ENCODE measurements at places on chromosomes 16 and 17.

GRCh38 chr16:23855010-23855409 is 19.2 kb downstream of the PRKCB start:
- DNase-seq: no peak

DNA sequence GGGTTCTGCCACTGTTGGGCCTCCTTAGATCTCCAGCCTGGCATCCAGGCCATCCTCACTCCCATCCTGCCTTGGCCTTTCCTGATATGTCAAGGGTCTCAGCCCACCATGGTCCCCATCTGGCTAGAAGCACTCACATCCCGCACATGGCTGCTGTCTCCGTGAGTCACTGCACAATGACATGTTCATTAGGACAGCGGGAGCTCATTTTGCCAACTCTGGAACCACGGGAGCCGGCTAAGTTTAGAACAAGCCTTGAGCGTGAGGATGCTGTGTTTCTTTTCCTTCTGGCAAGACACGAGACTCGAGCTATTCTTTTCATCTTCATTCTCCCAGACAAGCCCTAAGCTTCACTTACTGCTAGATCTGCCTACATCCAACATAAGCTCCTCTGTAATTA is 65.7 kb upstream of the KSR1 start:
- DNase-seq: no peak

DNA sequence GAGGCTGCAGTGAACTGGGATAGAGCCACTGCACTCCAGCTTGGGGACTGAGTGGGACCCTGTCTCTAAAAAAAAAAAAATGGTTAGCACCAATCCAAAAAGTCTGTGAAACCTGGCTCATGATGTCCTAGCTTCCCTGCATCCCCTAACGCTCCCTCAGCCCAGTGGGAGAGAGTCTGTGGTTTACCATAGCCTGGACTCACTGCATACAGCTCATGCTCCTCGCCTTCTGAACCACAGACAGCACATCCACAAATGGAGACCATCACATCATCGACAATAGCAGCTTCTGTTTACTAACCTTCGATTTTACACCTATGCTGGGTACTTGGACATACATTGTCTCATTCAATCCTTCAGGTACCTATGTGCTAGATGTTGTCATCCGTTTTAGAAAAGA is 43.6 kb downstream of the NLRC5 start:
- DNase-seq: no peak

- DNase-seq: no peak
Measured at GRCh38 chr16:54493061-54493460, 206.5 kb upstream of the IRX3 start.

GRCh38 chr16:86869288-86870022 is 291.1 kb downstream of the FOXL1 start:
- DNase-seq: no peak

DNA sequence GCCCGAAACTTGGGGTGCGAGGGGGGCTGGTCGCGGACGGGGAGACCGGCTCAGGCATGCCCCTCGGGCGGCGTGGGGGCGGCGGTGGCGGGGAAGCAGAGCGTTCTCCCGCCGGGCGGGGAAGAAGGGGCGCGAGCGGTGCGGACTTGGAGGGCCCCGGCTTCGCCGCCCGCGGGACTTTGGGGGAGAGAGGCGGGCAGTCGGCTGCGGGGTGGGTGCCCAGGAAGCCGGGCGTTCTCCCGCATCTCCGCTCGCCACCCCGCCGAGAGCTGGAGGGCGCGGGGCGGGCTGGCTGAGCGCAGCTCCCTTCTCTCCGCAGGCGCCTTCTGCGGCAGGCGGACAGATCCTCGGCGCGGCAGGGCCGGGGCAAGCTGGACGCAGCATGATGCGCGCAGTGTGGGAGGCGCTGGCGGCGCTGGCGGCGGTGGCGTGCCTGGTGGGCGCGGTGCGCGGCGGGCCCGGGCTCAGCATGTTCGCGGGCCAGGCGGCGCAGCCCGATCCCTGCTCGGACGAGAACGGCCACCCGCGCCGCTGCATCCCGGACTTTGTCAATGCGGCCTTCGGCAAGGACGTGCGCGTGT is 772 bp downstream of the NTN1 start:
- DNase-seq: no peak

DNA sequence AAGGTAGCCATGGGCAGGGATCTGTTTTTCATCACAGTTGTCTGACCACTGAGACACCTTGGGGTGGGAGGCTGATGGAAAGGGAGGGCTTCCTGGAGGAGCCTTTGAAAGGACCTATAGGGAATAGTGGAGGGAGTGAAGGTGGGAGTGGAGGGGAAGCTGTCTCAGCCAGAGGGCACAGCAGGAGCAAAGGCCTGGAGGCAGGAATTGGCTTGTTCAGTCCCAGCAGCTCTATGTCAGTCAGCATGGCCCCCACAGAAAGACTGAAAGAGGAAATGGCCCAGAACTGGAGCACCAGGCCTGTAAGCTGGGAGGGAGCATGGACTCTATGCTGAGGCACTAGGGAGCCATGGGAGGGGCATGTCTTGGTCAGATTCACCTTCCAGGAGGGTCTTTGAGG is 12.8 kb upstream of the CBFB start:
- DNase-seq: no peak

DNA sequence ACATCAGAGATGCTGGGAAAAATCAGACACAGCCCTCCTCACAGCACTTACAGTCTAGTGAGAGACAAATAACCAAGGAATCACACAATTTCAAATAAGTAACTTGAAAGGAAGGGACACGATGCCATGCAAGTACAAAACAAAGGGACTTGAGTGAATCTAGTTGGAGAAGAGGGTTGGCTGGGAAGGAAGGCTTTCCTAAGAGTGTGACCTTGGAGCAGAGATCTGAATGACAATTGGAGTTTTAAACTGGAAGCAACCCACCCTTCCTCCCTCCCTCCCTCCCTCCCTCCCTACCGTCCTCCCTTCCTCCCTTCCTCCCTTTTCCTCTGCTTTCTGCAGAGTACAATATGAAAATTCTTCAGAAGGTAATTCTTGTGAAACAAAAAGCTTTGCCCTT is 31.1 kb downstream of the ADAMTS18 start:
- no peak for DNase-seq

GRCh38 chr17:29613352-29613837 is 9.3 kb downstream of the CORO6 start:
- DNase-seq: peak; percentile 94

DNA sequence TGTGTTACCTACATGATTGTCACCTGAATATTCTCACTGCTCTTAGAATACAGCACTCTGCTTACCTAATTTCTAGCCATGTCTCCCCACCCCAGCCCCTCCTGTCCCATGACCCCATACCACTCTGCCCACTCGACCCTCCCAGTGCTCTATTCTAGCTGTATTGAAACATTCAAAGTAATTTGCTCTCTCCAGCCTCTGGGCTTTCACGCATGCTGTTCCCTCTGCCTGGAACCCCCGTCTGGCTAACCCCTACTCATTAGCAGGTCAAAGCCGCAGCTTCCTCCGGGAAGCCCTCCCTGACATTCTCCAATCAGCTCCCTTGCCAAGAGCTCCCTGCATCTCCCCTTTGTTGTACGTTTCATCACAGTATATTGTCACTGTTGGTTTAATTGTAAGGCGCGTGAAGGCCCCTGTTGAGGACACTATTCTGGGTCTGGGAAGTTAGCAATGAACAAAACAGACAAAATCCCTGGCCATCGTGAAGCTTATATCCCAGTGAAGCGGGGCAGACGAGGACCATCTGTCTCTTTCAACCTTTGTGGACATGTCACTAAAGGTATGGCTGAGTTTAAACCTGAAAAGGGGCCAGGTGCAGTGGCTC is 72.3 kb upstream of the LHX1 start:
- no peak for DNase-seq

All from activated CD4-positive, alpha-beta T cell treated with anti-CD3 and anti-CD28 coated beads for 24 hours (primary cell).